ENCODE measurements at places on chromosomes 5 and 9. TPM values are rescaled to one million over a fixed set of nuclear protein-coding genes. Genes with fewer than 3 reads are reported as not detected.

GRCh38 chr9:107755246-107755645 is 265.7 kb upstream of the KLF4 start:
- DNase-seq, result no peak

- DNase-seq, result no peak
Observed at GRCh38 chr5:169415371-169415770, 114.4 kb upstream of the SLIT3 start.

DNA sequence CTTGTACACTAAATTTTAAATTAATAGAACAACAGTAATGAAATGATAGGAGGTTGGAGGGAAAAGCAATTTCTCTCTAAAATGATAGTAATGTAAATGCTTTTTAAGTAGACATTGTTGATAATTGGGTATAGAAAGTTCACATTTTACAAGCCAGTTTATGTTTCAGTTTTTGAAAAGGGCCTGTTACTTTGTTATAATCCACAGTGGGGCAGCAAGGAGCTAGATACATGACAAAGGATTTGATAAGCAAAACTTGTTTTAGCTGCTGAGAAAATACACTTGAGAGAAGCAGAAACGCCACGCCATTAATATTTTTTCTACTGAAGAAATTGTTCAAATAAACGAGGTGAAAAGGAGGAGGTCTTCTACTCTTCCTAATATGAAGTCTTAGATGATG is 30.2 kb downstream of the SREK1 start:
- no peak for DNase-seq

DNA sequence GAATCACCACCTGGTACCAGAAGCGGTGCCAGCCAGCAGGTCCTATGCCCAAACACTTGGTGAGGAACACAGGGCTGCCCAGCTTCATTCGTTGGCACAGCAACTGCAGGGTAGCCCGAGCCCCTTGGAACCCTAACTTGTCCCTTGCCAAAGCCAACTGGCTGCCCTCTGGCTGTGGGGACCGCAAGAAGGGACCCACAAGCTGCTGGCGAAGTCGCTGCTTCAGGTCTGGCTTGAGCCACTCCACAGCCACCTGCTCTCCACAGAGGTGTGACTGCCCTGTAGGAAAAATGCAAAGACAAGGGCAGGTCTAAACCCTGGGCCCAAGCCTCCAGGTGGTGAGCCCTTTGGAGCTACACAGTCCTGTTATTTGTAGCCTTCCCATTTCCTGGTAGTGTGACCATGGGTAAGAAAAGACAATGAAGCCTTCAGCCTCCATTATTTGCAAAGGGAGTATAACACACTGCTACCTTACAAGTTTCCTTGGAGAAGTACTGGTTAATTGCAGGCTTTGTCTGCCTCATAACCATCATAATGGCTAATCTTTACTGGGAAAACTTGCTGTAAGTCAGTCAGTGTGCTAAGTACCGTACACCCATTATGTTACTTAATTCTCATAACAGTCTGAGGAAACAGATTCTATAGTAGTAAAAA is 1.8 kb downstream of the DND1 start:
- no peak for DNase-seq

- no peak for DNase-seq
Observed at GRCh38 chr9:92663951-92664350, 6.0 kb downstream of the IPPK start.

DNA sequence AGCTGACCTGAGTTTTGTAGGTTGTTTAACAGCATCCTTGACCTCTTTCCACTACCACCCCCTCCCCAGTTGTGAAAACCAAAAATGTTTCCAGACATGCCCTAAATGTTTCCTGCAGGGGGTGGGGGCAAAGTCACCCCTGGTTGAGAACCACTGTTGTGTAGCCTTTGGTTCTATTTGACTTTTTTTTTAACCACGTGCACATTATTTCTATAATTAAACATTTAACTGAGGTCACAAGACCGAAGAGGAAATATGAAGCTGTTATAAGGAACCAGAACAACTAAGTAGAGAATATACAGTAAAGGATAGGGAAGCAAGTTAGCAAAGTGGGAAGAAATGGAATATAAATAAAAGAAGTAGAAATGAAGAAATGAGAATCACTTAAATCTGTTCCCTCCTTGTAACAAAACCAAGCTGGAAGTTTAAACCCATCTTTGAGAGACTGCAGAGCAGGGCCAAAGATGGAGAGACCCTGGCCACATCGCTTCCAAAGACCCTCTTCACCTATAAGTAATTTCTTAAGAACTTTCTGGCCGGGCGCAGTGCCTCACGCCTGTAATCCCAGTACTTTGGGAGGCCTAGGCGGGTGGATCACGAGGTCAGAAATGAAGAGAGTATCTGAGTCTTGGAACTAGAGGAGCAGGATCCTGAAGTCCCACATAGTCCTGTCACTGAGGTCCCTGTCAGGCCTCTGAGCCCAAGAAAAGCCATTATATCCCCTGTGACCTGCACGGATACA is 14.4 kb downstream of the SIT1 start:
- no peak for DNase-seq

GRCh38 chr9:109451311-109452025 is 46.6 kb downstream of the PTPN3 start:
- no peak for DNase-seq

RANBP3L gene
- total RNA-seq, result 1.1 TPM

DNA sequence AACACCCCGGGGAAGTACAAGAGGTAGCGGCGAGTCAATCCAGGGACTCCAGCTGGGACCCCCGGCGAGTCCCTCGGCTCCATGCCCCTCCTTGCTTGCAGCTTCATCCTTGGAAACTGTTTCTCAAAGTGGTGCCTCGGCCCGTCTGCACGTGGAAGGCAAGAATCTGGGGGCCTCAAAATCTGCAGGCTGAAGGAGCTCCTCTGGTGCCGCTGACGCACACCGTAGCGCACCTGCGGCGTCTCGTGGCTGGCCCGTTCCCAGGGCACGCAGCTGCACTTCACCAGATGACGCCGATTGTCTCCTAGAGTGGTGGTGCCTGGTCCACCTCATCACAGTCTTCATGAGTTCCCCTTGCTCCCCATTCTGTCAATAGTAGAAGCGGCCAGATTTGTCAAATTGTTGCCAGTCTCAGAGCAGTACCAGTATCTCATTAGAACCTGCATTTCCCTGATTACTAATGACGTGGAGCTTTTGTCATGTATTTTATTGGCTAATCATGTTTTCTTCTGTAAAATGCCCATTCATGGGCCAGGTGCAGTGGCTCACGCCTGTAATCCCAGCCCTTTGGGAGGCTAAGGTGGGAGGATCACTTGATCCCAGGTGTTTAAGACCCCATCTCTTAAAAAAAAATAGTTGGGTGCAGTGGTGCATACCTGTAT is 38.6 kb downstream of the GTF3C4 start:
- no peak for DNase-seq

ZBTB26 gene
- total RNA-seq, result 3.7 TPM

- DNase-seq, result no peak
Observed at GRCh38 chr9:8916771-8917170, 1117.2 kb upstream of the DMAC1 start.

GRCh38 chr9:91486699-91487497 is 63.3 kb upstream of the NFIL3 start:
- peak; percentile 46 for DNase-seq

Measured in heart left ventricle (tissue), 16 donors.